Activated T-cell treated with anti-CD3 and anti-CD28 coated beads for 24 hours (primary cell): ENCODE measurements at places on chromosomes 2 and 18.

DNA sequence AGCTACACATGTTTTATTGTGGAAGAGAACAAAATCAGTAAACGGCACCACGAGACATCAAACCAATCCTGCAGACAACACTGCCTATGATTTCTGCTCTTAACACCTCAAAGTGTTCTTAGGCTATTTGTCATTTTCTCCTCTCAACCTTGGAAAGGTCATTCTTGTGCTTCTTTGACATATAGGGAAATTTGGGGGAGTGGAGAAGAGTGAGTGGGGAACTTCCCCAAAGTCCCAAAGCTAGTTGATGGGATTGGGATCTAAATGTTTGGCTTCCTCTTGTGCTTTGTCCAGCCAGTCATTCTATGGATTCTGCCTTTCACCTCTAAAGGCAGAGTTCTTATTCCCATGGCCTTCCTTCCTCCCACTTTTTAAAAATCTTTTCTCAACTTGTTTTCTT is 5.8 kb upstream of the MRO start:
- no peak for DNase-seq

- DNase-seq = no peak
Observed at GRCh38 chr2:85710687-85711577, 16.8 kb downstream of the GNLY start.

GRCh38 chr2:203900253-203900652 is 32.7 kb downstream of the CTLA4 start:
- no peak for DNase-seq

DNA sequence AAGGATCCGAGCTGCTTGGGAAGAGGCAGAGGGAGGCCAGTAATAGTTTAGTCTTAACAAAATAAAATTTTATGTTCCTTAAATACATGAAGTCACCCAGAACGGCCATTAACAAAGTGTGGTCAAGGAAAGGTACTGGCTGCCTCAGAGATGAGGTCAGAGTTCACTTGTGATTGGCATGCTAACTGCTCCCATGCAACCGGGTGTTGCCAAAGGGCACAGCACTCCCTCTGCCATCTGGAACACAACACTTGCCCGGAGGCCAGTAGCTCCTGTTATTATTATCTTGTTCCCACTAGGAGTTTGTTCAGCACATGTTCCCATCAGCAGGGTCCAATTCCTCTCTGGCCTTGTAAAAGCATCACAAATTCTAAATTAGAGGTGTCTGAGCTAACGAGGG is 207.0 kb downstream of the CYP26B1 start:
- DNase-seq = no peak

- no peak for DNase-seq
Observed at GRCh38 chr2:105567996-105568494, 169.2 kb upstream of the FHL2 start.
